ENCODE measurements at places on chromosomes 2 and 18.

GRCh38 chr18:23856466-23857163, 157.9 kb upstream of the TTC39C start:
- DNase-seq = no peak

- DNase-seq = peak; percentile 70
Measured at GRCh38 chr2:129936334-129936934, 43.0 kb upstream of the RAB6C start.

DNA sequence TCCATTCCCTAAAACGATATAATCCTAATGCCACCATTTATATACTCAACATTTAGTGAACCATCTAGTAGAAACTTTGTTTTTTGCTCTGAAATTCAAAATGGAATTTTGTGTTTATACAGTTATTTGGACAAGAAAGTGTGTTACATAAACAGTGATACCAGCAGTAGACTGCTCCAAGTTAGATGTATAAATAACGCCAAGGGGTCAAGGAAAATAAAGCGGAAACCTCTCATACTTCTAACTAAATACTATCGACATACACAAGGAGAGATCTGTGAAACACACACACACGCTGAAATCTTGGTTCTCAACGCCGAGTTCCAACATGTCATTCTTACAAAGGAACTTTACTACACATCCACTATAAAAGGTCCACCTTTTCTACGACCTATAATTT, 1.2 kb downstream of the TXNL1 start:
- DNase-seq = no peak

DNA sequence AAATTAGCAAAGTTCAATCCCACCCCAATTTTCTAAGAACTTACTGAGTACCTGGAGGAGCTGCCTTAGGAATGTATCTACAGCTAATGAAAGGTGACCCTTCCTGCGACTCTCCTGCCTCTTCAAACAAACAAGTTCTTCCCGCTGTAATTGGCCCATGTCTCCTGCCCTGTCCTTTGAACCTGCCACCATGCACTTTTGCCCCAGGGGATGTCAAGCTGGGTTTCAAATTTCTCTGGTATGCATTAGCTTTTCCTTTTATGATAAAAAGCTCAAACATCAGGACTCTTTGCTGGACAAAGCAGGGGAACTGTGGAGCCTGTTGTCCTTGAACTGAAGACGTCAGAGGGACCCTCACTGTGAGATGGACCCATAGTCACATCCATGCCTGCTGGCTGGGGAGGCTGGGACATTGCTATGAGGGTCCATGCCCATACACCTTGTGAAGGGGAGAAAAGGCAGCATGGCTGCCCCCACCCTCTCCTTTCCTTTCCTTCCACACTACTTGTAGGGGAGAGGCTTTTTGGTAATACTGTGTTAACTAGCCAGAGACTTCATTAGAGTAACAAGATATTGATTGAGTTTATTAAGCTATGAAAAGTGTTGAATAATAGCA, 210.7 kb upstream of the COPS8 start:
- no peak for DNase-seq
